ENCODE measurements at places on chromosomes 3 and 15.

GRCh38 chr15:63112871-63113270, 8.8 kb upstream of the LACTB start:
- no peak for DNase-seq

GRCh38 chr15:57591237-57591821, 375 bp upstream of the MYZAP start:
- DNase-seq, result no peak

GRCh38 chr3:30203301-30203700, 403.1 kb upstream of the TGFBR2 start:
- DNase-seq, result no peak

DNA sequence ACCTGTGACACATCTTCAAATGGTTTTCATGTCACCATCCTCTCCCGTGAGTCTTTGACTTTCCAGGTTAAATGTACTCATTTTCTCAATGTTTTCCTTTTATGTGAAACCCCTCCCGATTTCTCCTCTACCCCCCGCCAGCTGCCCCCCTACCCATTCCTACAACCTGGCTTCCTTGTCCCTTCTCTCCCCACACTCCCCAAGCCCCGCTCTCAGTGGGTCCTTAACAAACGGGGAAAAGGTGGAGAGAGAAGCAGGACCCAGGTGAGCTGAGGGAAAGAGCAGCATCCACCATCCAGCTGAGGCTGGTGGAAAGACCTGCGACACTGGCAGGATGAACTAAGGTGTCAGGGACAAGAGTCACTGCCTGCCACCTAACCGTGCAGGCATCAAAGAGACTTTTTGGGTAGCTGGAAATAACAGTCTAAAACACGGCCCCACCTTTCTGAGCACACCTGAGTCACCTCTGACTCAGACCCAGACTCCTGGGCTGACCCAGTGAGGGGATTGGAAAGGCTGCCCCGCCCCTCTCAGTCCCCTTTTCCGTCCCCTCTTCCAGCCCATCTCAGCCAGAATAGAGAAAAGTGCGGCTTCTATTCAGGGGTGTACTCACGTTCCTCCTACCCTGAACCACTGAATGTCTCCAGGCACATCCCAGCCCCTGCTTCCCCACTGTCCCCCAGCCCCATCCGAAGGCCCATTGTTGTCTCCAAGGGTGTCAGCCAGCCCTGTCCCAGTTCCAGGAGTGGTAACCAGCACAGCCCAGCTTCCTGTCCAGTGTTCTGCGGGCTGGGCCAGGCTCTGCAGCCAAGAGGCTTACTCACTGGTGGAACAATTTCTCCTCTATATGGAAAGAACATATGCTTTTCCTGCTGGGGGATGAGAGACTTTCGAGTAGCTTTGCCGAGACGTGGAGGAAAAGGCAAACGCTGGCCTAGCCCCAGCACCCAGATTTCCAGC, 20.4 kb downstream of the ISG20 start:
- no peak for DNase-seq

GRCh38 chr3:65953301-65953812, 85.4 kb downstream of the MAGI1 start:
- no peak for DNase-seq

- no peak for DNase-seq
These were observed 26.6 kb downstream of the SEMA7A start for GRCh38 chr15:74406992-74407705.

GRCh38 chr15:44711743-44712345, 527 bp downstream of the B2M start:
- no peak for DNase-seq

GRCh38 chr3:146705225-146705624, 100.1 kb upstream of the PLSCR5 start:
- no peak for DNase-seq

GRCh38 chr3:49914906-49915305, 11.2 kb upstream of the MST1R start:
- DNase-seq, result no peak

- DNase-seq, result peak; percentile 7
These were observed 56.8 kb downstream of the DNAH1 start for GRCh38 chr3:52372822-52373504.

GRCh38 chr15:57732526-57733331, 26.2 kb downstream of the POLR2M start:
- DNase-seq, result peak; percentile 17

DNA sequence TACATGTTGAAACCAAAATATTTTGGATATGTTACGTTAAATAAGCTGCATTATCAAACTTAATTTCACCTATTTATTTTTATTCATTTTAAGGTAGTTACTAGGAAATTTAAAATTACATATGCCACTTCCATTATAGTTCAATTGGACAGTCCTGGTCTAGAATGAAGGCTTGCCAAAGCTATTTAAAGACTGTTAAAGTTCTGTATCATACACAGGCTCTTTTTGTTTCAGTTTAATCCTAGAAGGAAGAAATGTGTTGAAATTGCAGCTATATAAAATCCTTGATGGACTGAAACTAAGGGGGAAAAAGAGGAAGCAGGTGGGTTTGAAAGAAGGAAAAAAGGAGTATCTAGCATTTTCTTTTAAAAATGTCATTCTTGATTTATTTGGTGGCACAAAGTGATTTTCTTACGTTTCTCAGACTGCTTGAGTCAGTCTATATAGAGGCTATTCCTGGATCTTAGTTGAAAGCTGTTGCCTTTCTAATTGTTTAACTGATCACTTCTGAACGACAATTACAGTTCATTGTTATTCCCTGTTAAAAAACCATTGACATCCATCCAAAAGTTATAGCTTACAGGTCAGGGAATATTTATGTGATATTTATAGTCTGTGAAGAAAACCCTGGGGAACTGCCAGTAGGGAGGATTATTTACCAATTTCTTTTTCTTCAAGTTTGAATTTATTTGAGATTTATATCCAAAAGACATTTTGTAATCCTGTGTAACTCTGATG, 195.0 kb downstream of the RORA start:
- DNase-seq, result no peak

DNA sequence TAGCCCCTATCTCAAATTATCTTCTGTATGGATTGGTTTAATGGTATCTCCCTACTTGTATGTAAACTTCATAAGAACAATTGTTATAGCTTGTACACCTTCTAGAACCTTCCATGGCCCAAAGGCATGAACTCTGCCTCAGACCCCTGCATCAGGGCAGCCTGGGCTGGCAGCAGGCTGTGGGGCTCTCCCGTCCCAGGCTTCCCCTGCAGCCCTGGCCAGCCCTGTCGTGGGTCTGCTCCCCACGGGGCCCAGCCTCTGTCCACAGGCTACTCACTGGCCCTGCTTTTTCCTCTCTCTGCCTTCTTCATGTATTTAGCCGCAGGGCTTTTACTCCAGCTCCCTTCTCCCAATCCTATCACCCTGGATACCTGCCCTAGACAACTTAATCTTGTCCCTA, 4.4 kb downstream of the SCN5A start:
- DNase-seq, result no peak

- no peak for DNase-seq
These were observed 106.3 kb downstream of the STAG1 start for GRCh38 chr3:136645915-136646314.

DNA sequence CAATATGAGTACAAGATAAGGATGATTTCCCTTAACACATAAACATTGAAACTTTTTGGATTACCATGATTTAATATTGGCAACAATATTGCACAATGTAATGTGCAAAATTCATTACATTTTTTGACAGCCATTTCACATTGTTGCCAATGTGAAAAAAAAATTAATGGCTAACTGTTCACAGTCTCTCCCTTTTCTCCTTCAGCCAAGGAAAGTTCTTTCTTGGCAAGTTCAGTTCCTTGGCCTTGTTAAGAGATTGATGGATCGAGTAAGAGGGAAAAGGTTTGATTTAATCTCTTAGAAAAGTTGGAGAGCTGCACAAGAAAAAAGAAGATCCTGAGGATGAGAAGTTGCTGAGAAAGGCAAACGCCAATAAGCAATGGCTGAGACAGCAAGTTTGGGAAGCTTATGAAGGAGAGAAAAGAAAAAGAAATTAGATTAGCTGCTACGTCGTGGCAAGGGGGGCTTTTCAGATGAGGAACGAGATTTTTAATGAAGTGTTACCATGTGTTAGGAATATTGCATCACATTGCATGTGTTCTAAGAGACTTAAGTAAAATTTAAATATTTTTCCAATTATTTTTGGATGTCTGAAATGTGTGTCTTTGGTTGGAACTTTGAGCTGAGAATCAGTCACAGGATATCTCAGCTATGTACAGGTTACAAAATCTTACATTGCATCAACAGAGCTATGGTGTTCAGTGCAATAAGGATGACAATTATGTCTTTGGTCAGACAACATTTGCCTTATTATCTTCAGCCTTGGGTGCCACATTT, 61.4 kb upstream of the ZNF280D start:
- no peak for DNase-seq

GRCh38 chr3:58288011-58288728, 17.9 kb upstream of the RPP14 start:
- DNase-seq, result no peak

DNA sequence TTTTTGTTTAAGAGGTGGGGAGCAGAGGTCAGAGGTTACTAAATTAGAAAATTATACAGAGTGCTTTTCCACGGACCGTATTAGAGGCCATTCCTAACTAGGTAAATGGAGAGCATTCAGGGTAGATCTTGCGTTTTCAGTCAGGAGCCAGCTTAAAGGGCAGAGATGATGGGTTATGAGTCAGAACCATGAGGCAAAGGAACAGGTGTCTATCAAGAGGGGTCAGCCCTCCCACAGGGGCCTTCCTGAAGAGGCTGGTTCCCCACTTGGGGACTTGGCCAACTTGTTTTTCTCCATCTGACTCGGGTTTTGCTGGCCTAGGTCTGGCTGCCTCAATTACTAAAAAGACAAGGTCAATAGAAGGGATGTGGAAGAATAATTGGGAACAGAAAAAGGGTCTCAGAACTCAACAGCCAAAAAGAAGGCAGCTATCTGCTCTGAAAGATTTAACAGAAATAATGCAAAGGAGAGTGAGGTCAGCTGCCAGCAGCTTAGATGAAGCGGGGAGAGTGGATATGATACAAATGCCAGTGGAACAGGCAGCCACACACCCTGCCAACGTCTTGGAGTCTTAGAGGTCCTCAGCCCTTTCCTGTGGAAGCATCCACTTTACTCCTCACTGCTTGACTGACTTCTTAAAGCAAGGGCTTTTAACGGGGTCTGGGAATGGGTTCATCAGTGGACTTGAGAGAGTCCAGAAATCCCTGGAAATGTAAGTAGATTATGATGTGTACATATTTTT, 17.6 kb downstream of the MTMR14 start:
- DNase-seq, result no peak

GRCh38 chr3:94912656-94913055, 849.8 kb downstream of the NSUN3 start:
- DNase-seq, result no peak

GRCh38 chr3:66747261-66747660, 246.4 kb upstream of the LRIG1 start:
- no peak for DNase-seq

DNA sequence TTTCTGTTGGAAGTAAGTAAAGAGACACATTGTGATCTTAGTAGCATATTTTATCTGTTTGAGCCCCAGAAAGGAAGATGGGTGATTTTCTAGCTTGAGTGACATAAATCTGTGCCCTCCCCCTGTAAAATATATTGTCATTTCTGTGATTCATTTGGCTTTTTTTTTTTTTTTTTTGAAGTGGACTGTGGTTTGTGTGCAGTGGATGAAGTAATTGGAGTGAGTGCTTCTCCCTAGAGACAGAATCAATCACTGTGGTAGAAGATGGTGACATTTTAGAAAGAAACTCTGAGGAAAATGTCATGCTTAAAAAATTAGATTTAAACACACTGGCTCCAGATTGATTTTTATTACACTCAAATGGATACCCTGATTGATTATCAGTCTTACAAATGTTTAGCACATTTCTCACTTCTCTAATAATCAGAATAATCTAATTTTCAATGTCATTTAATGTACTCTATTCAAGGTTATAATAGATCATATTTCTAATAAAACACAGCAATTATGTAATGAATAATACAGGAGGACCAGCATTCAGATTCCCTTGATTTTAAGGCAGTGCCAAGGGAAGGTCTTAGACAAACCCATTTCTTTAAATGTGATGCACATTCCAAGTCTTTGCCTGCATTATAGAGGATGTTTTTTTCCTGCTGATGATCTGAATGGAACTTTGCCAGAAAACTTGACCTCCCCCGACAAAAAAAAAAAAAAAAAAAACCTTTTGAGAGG, 116.6 kb downstream of the TOP2B start:
- DNase-seq, result no peak

DNA sequence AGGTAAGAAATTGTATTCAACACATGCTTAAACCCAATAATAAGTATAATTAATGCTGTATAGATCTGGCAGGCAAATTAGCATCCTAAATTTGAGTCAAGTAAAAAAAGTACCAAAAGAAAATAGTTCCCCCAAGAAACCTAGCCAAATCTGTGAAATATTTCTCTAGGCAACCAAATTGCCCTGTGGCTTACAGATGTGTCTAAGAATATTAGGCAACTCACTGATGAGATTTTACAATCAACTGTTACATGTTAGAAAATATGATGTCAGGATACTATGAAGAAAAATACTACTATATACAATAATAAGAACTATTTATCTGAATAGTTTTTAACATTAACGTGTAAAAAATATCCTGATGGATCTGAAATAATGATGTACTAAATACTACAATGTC, 397.1 kb downstream of the TIGIT start:
- no peak for DNase-seq

DNA sequence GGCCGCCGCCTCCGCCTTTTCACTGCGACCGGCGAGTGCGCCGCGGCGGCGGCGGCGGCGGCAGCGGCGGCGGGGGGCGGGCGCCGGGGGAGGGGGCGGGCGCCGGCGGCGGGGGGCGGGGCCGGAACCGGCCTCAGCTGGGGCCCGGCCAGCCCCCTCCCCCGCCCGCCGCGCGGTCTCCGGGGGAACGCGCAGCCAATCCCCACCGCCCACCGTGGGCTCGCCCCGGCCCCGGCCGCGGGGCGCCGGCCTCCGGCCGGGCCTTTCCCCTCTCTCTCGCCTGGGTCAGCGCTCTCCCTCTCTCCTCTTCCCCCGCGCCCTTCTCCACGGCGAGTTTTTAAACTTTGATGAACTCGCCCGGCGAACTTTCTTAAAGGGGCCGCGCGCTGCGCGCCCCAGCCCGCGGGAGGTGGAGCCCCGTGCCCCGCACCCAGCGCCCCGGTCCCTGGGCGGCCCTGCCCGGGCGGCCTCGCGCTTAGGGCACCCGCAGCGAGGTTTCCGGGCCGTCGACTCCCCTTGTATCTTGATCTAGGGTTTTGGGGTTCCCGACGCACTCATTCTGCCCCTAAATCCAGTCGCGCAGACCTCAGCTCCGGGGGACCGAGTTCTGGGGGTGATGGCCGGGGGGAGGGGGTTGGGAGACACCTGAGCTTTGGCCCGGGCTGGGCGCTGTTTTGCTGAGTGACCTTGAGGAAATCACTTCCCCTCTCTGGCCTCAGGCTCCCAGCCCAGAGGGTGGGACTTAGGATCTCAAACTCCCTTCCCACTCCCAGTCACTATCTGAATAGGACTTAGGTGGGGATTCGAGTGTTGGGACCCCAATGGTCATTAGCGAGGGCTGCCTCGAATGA, at the start of gene RBPMS2:
Gene RBPMS2 (minus strand): TSS at position 39 of the 851 bp plus-strand sequence. CDS start 270 bp downstream, outside the sequence.
- no peak for DNase-seq

GRCh38 chr3:55686426-55687254, 199.5 kb upstream of the WNT5A start:
- DNase-seq, result no peak
